ENCODE measurements at places on chromosomes 12 and 14. TPM values are rescaled to one million over a fixed set of nuclear protein-coding genes. Genes with fewer than 3 reads are reported as not detected.

TMEM30B gene
- 17.4 TPM for total RNA-seq

GRCh38 chr12:65086236-65086635 is 34.9 kb downstream of the WIF1 start:
- DNase-seq: no peak

- peak; percentile 48 for DNase-seq
Observed at GRCh38 chr12:95788637-95789036, 1.9 kb downstream of the NTN4 start.

GRCh38 chr12:42482748-42483520 is 106.6 kb downstream of the PRICKLE1 start:
- DNase-seq: peak; percentile 71

MSRB3 gene
- 142 TPM for total RNA-seq

DNA sequence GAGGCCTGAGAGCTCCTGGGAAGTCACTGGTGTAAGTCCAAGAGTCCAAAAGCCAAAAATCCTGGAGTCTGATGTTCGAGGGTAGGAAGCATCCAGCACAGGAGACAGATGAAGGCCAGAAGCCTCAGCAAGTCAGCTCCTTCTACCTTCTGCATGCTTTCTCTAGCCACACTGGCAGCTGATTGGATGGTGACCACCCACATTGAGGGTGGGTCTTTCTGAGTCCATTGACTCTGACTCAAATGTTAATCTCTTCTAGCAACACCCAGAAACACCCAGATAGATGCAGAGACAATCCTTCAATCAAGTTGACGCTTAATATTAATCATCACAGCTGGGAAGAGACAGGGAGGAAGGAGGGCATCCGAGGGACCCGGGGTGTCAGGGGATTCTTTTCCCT is 305.8 kb downstream of the AACS start:
- no peak for DNase-seq

DNA sequence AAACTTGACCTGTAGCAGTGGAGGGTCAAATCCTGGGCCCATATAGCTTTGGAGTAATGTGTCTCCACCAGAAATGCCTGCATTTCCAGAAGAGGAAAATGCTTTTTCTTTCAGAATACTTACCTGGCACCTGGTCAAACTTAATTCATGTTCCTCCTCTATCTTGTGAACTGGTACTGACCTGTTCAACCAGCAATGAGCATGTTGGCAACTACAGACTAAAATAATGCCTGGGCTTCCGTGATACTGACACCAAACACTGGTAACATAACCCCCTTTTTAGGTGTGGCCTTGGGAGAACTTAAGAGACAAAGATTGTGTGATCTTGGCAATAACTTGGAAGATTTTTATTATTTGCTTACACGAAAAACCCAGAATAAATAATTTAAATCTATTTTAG is 23.8 kb upstream of the MGST1 start:
- DNase-seq: no peak

GAS2L3 gene
- 7.8 TPM for total RNA-seq

ADGRD1 gene
- total RNA-seq: 14.8 TPM

DNA sequence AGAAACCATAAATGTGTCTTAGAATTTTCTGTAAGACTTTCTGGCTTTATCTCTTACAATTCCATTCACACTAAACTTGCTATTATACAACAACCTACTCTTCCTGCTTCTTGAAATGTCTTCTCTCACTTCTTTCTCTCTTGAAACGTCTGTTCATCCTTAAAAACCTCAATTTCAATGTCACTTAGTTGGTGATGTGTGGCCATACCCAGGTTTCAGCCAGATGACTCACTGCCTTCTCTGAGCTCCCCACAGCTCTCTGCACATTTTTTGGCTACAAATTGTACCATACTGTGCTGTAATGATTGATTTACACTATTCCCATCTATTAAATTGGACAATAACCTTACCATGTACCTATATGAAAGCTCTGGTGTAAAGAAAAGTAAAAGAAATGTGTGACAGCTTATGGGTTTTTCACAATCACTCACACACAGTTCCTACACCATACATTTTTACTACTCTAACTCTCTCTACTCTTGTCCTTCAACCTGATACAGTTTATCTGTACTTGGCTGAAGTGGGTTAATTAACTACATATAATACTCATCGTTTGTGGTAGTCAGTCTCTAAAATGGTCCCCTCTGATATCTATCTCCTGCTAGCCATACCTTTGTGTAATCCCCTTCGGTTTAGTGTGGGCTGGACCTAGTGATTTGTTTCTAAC is 222.1 kb downstream of the NELL2 start:
- no peak for DNase-seq

DNA sequence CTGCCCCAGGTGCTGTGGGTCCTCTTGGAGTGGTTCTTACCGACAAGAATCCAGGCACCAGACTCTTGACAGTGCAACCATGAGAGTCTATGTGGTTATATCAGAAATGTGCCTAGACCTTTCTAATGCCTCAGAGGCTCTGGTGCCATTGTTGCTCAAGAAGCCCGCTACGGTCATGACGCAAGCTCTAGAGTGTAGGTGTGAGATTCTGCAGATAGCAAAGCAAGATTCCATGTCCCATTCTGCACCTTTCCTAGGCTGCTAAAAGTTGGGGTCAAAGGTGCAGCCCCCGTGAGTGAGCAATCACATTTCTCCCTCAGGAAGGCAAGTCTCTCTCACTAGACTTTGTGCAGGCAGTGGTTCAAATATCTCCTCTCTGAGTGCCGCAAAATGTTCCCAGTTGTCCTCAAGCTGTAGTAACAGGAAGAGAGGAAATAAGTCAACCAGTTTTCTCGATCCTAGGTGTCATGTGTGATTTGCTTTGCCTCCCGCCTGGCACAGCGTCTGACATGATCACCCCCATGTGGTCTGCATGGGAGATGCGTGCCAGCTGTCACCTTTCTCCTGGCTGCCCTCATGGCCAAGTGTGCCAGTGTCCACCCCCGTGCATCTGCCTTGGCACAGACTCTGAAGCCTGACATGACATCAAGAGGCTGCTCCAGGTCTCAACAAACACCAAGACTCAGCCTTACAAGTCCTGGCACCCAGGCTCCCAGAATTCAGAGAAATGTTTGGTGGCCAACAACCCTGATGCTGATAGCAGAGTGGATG is 122.5 kb upstream of the COCH start:
- DNase-seq: no peak

- DNase-seq: no peak
Observed at GRCh38 chr12:3837049-3837448, 36.1 kb downstream of the PARP11 start.

DNA sequence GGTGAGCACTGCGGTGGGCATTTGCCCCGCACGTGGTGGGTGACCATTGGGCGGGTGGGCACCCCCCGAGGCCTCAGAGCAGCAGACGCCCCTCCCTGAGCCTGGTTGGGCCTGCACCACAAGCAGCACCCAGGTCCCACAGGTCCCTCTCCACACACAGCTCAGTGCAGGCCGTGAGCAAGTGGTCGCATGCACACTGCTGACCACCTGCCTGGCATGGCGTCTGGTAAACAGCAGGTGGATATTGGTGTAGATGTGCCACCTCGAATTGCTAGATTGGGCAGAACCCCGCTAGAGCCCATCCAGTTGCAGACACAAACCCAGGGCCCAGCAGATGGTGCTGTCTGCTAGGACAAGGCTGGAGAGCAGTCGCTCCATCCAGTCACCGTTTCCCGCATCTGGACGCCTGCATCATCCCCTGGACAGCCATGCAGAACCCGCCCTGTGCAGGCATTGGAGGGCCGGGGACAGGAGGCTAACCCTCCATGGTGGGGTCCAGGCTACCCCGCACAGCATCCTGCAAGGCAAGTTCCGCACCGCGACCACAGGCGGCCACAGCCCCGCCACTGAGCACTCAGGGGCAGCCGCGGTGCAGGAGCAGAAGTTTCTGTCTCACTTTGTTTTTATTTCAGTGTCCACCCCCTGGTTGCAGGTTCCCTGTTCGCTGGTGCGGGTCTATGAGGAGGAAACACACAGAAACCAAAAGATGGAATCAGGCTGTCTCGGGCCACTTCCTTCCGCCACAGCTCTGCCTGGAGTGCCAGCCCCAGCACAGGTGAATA is 45.6 kb upstream of the RIMBP2 start:
- DNase-seq: no peak

DNA sequence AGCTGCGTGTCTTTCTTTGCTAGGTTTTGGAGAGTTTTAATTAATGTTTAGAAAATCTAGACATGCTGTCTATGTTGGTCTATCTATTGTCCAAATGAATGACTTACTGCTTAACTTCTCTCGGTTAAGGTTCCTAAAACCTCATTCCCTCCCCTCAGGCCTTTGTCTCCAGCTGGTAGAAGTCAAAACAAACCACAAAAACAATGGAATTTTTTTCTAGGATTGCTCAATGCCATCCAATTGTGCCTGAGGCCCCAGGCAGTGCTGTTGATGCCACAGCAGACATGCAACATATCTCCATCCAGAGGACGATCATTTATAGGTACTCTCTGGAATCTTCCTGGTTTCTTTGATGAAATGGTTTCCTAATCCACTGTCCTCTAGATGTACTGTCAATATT is 448.2 kb upstream of the TBX3 start:
- no peak for DNase-seq

DNA sequence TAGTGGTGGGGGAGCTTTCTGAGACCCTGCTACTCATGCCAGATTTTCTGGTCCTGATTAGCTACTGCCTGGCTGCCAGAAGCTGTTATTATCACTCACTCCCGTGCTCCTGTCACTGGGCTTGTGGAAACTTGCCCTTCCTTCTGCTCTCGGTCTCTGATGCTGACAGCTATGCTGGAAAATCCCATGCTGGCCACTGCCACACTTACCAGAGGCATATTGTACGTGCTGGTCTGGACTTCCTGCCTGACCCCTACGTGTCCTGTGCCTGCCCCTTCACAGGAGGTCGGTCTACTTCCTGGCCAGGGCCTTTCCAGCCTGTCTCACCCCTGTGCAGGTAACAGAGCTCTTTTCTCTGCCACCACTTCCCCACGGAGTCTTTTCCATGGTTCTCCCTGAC is 149.4 kb upstream of the PLEKHG7 start:
- peak; percentile 72 for DNase-seq

- peak; percentile 20 for DNase-seq
Observed at GRCh38 chr12:63882844-63883243, 38.3 kb downstream of the SRGAP1 start.

COX8C gene
- not detected for total RNA-seq

DNA sequence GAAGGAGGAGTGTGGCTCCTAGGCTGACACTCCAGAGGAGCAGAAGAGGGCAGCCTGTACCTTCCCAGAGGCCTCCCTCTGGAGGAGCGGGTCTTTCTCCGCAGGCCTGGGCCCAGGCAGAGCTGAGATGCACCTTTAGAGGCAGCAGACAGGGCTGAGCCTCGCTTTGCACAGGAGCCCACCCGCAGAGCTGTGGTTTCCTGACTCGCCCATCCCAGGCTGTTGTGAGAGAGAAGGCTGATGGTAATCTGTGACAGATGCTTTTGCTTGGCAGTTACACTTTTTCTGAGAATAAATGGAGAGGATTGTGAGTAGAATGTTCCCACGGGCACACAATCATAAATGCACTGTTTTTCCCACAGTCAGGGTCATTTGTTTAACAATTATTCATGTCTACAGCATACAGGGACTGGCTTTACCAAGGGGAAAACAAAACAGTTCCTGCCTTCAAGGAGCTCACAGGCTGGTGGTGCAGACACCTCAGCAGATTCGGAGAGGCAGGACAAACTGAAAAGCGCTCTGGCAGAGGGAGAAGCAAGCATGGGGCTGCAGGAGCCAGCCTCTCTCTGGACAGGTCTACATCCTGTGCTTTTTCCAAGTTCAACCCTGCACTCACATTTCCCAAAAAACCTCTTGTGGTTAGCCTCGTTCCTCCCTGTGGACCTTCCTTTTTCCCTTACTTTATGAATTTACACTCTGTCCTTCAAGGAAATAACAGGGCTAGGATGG is 13.9 kb downstream of the EVL start:
- DNase-seq: peak; percentile 47

GRCh38 chr14:104865081-104865630 is at the start of gene CEP170B:
TSS of gene CEP170B (plus strand) at chr14:104865268. CDS start at chr14:104868451, 3,183 bp downstream.
- peak; percentile 80 for DNase-seq

DLGAP5 gene
- total RNA-seq: 7.7 TPM

- peak; percentile 83 for DNase-seq
Observed at GRCh38 chr12:57772429-57773322, at the start of gene EEF1AKMT3. TSS of gene EEF1AKMT3 (plus strand) at chr12:57772614. CDS start at chr12:57772725, 111 bp downstream.

DNA sequence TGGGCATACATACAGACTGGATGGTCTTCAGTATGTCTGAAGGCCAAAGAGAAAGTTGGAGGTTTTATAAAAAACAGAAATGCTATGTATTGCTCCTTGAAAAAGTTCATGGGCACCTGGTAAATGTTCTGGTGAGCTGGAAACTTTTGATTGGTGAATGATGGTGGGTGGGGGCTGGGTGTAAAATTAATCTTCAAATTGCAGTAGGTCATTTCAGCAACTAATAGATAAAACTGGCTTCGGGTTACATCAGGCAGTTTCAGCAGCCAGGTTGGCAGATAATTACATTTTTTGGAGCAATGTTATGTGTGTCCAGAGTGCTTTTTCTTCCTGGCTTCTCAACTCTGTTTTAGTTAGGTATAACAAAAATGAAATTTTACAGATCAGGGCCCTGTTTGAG is 35.3 kb downstream of the SDR9C7 start:
- no peak for DNase-seq

- DNase-seq: no peak
Observed at GRCh38 chr12:27179400-27180214, 64.5 kb upstream of the STK38L start.

DNA sequence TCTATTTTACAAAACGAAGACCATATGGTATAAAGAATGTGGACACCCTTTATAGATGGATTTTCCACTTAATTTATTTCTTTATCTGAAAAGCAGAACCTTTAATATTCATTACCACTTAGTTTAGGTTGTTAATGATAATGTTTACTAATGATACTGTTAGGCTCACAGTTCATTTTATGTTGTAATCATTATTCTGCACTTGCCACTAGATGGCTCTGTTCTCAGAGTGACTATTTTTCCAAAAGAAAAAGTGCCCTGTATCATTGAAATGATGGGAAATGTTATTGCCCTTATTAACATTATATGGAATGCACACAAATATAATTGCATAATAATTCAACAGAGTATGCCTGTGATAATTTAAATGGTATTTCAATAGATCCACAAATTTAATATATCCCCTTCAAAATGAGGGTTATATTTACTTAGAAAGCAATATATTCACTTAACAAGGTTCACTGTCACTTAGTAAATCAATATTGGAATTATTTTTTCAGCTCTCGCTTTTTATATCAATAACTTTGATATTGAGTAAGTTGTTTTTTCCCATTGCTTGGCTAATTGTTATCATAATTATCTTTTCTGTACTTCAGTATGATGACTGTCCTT is 95.7 kb downstream of the PDE3A start:
- DNase-seq: no peak

Measured in stomach (tissue), 19 donors.